ENCODE measurements at places on chromosomes 2 and 18.

GRCh38 chr18:48641981-48642380, 103.2 kb downstream of the CTIF start:
- no peak for DNase-seq

DNA sequence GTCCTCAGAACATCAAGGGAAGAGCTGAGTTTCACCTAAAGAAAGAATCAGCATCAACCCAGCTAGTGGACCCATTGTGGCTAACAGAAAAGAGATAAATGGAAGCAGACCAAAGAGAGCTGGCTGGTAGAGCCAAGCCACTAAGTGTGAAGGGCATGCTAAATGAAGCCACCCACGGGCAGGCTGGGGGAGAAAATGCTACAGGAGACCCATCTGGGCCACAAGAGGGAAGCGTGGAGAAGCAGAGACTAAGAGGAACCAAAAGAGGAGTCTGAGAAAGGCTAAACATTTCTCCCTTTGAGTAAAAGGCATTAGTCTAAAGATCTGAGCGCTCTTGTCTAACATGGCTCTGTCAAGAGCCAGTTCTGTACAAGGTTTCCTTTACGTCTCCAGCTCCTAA, 15.8 kb downstream of the CWC22 start:
- no peak for DNase-seq

DNA sequence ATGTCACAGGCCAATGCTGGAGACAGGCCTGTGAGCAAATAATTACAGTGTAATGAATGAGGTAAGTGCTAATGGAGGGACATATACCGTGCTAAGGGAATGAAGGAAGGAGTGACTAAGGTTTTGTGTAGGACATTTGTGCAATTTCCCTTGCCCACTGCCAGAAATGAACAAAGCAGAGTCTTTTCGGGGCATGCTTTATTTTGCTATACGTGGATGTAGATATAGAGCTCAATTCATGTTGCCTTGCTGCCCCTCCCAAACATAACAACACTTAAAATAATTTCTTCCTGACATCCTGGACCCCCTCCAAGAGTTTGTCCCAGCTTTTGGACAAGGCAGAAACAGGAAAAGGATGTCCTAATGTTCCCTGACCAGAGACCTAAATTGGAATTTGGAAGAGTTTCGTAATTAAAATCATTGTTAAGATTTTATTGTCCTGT, 23.7 kb upstream of the CD28 start:
- DNase-seq, result no peak

DNA sequence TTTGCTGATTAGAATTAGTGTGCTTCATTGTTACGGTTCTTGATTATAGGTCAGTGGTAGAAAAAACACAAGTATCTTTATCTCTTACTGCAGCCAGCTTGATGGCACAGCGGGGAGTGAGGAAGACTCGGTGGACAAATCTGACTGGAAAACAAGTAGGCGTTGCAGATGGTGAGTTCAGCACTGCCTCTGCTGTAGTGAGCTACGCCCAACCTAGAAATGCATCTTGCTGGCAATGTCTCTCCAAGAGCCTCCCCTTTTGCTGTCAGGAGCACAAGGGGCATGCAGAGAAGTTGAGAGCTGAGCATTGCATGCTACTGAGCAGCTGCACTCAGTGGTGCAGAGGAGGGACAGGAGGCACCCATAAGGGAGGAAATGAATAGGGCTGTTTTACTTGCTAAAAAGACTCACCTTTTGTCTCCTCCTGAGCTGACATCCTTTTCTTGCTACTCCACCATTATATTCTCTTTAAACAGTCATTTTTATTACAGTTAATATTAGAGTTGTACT, 977.3 kb upstream of the ACVR2A start:
- no peak for DNase-seq

DNA sequence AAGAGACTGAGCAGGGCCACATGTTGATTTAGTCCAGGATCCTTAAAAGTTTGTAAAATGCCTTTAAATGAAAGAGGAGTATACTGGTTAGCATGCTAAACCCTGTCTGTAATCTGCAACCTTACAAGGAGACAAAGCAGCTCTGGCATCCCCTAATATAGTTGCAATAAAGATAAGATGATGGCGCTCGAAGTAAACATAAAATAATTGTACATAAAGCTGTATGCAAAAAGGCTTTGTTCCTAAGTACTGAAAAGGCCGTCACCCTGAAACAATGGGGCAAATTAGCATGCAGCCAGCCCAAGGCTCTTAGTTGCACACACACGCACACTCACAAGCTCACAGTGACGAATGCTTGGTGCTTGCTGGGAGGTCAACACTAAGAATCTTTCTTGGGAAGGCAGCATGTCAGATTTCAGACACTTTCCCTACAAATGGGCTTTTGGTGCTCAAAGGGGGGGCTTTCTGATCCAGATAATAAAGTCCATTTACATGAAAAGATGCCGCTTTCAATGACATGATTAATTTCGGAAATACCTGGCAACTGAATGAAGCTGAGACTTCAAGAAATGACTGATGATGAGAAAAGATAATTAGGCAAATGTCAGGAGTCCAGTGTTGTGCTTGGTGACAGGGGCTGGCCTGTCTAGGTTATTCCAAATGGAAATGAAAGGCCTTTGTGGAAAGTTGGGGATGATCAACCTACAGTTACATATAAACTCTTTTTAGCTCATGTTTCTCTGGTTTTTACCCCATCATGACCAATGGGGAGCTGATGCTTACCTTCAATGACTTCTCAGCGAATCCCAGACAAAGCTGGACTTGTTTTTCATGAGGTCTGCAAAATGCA, 370.3 kb downstream of the MEIS1 start:
- no peak for DNase-seq

GRCh38 chr2:134858245-134858644, 19.8 kb downstream of the ACMSD start:
- DNase-seq, result no peak

GRCh38 chr2:70145851-70146739, 44.7 kb downstream of the C2orf42 start:
- DNase-seq, result no peak

DNA sequence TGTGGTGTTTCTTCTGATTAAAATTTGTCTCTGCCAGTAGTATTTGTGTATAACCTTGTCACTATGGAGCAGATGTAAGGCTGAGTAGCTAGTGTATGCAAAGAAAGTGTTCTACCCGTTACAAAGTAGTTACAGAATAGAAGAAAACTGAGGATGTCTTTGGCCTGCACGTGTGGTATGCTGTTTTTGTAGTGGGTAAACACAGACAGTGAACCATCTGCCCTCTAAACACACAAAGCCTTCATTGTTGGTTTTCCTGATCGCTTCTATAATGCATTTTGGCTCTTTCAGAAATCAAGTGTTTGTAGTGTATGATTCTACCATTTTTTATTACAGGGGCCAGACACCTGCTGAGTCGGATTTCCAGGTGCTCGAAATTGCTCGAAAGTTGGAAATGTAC, 61.5 kb downstream of the FARP2 start:
- no peak for DNase-seq

- DNase-seq, result no peak
These were observed at the start of gene ASAP2 for GRCh38 chr2:9205963-9206948. Gene ASAP2 (plus strand): TSS chr2:9206812. CDS start chr2:9207105, 293 bp downstream.

DNA sequence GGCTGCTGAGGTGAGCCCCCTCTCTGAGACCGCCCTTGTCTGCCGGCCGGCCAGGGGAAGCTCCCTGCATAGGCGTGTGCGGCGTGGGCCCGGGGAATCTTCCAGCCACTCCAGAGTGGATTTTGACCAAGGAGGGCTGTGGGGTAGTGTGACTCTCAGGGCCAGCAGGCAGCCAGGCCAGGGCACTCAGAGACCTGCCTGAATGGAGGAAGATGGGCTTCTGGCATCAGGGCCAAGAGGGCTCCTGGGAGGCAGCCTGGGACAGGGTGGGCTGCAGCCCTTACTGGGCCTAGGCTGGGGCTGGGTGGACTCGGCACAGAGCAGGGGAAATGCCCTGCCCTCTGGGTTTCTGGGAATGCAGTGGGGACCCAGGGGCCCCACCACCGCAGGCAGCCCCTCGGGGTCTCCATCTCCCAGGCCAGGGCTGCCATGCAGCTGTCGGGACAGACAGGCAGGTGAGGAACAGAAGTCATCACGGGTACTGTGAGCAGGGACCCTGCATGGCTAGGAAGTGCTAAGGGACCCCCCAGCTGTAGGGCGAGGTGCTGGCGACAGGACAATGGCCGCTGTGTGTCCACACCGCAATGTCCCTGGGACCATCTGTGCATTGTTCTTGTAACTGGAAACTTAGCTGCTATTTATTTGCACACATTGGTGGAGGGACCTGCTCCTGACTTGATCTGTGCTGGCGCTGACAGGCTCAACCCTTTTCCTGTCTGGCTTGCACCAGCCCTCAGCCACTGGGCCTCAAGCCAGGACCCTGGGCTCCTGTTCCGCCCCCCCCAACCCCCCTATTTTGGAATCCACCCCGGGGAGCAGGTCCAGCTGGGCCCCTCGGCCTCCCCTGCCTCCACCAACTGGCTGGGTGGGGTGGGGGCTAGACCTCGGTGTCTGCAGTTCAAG, 4.1 kb downstream of the PDCD1 start:
- no peak for DNase-seq

GRCh38 chr2:117972476-117973123, 41.3 kb downstream of the CCDC93 start:
- no peak for DNase-seq

DNA sequence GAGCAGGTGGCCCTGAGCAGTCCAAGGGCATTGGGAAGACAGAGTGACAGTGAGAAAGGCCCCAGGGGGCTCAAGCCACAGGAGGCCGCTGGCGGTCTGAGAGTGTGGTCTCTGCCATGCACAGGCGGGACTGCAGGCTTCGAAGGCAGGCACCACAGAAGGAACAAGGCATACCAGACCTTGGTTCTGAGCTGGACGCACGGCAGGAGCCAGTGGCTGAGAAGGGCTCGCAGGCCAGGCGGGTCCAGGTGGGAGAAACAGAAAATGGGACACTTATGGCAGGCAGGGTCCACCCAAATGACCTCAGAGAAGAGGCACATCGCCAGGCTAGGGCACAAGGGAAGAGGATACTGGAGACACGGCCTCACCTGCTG, 14.9 kb downstream of the HJURP start:
- no peak for DNase-seq

DNA sequence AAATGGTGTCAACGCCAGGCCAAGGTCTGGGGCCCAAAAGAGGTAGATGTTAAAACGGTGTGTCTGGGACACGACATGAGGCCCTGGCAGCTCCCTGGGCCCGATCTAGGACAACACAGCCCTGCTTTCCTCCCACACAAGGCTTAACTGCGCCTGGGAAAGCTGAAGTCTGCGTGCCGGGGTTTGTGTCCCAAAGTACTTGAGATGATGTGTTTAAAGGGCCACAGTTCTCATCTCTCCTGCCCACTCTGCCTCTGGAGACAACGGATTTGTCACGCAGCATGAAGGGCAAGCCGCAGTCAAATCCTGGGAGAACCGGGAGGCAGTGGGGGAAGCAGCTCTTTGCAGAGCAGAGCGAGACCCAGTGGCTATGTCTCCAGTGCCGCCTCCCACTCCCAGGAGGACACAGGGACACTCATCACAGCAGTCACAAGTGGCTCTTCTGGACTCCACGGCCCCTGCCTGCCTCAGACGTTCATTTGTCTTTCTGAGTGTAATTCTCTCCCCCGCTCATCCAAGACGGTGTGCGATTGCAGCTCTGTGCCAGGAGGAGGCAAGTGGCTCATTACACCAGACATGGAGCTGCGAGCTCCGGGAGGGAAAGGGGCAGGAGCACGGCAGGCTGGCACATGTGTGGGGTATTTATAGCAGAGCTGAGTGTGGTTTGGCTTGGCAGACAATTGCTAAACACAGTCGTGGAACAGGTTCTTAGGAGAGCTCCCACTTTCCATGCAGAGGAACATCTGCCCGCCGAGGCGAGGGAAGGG, 57.7 kb upstream of the SEMA4C start:
- DNase-seq, result no peak

DNA sequence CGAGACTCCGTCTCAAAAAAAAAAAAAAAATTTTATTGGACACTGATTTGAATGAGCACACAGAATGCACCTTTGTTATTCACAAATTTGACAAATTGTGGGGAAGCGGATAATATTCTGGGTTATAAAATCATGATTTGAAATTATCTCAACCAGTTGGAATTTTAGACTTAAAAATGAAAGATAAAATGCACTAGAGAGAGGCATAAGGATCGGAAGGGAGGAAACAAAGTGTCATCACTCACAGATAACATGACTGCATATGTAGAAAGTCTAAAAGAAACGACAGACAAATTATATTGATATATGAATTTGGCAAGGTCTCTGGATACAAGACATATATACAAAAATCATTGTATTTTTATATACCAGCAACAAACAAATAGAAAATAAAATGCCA, 70.6 kb downstream of the CD28 start:
- DNase-seq, result no peak

DNA sequence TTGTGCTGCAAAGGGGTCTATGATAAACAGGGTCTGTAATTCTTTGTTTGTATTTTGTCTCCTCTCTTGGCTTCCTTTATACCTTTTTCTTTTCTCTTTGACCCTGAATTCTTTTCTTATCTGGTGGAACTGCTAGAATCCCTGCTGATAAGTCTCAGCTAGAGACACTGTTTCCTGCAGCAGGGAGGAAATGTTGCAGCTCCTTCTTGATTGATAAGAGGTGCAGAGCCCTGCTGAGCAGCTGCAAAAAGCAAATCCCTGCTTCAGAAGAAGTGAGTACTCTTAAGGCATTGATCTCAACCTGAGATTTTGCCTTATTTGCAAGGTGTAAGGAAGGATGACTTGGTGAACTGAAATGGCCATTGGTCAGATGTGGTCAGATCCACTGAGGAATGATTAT, 167.8 kb downstream of the NUP35 start:
- no peak for DNase-seq

DNA sequence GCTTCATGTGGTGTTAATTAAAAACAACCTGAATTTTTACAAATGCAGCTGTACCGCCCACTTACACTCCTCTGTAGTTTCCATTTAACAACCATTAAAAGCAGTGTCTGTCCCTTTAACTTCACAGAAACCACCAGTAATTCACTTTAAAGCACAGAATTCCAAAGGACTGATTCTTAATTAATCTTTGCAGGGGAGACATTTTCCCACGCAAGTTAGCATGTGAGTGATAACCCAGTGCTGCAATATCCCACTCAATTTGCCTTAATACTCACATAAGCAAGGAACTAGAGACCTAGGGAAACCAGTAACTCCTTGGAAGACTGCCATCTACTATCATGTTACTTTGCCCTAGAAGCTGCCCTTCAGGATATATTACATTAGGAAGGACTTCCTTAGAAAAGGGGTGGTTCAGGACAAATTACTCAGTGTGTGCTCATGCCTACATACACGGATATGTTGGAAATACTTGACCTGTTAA, 102.3 kb downstream of the OSR1 start:
- DNase-seq, result no peak

DNA sequence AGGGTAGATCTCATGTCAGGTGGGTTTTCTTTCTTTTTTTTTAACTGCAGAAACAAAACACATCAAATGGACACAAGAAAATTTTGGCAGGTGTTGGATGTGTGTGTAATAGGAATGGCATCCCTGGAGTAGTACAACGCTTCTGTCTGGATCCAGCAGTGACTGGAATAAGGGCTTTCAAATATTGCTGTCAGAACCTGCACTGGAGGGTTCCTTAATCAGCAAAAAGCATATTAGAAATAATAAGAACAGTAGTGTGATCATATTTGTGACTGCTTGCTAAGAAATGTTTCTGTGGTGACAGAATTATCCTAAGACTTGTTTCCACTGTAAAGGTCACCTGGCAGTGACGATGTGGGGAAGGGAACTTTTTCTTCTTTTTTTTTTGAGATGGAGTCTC, 30.8 kb downstream of the CREG2 start:
- DNase-seq, result no peak

GRCh38 chr2:239938651-239939486, 86.3 kb downstream of the NDUFA10 start:
- no peak for DNase-seq

Measured in naive thymus-derived CD4-positive, alpha-beta T cell (primary cell).